Muscle of leg (tissue), 16 donors: ENCODE measurements at places on chromosomes 2 and 18. TPM values are rescaled to one million over a fixed set of nuclear protein-coding genes. Genes with fewer than 3 reads are reported as not detected.

Gene TRPM8
- not detected for polyA plus RNA-seq

Gene LRRTM1
- 0.64 TPM for polyA plus RNA-seq

Gene CABYR
- polyA plus RNA-seq = 4.0 TPM

Gene FSIP2
- 0.79 TPM for polyA plus RNA-seq

Gene PECR
- polyA plus RNA-seq = 7.3 TPM

DNA sequence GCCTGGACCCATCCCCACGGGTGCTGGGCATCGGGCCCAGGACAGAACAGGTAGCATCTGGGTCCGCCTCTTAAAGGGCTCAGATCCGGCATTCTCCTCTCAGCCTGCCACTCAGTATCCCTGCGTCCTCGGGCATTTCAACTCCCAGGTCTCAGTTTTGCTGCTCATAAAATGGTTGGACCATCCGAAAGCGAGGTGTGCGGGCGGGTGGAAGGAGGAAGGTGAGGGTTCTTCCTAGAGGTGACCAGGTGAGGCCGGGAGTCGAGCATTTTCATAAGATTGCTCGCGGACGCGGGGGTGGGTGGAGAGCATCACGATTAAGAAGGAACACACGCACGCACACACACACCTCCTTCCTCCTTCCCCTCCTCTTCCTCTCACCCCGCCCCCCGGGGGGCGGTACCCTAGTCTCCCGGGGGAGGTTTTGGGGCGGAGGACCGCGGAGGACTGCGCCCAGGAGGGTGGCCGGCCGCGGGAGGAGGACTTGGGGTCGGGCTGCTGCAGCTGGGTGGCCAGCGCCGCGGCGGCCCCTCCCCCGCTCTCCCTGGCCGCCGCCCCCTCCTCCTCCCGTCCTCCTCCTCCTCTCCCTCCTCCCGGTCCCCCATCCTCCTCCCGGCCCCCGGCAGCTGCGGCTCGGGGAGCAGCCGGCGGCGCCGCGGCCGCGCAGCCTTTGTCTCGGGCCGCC lies 97.9 kb upstream of the GPR45 start:
- DNase-seq = peak; percentile 40

DNA sequence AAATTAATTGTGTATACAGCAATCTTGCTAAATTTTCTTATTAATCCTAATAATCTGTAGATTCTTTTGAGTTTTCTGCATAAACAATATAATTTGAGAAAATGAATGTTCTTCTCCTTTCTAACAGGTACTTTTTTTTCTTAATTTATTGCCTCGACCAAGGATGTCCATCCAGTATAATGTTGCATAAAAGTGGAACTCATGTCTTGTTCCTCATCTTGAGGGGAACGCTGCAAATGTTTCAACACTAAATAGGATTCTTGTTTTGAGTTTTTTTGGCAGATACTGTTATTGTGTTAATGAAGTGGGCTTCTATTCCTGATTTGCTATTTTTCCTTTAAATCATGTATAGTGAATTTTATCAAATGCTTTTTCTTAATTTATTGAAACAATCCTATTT lies 244.4 kb upstream of the REV1 start:
- DNase-seq = no peak

GRCh38 chr2:43879261-43879660 lies 40.5 kb downstream of the ABCG8 start:
- no peak for DNase-seq

- peak; percentile 90 for DNase-seq
Observed at GRCh38 chr2:218908721-218909619, 28.3 kb downstream of the WNT10A start.

DNA sequence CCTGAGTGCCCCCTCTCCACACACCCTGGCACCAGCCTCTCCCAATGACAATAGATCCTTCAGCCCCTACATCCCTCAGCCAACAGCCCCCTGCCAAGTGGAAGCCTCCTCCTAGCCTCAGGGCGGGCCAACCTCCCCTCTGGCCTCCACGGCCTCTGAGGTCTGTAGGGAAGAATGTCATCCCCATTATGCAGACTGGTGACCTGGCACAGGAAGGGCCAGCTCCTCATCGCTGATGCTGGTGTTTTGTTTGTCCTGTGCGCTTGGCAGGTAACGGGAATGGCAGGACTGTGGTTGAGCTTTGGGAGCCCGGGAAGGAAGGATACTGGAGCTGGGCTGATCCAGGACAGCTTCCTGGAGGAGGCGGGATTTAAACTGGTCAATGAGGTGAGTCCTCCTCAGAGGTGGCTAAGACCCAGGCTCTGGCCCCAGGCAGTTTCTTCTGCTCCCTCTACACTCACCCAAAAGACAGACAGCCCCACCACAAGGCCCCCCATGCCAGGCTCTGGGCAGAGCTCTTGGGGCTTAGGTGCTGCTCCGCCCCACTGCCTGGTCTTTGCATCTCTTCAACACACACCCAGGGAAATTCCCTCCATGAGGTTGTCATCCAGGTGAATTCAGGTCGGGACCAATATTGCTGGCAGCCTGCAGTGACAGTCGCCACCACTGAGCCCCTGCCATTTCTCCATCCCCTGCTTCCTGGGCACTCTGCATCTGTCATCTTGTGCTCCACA lies 75.2 kb upstream of the SMAD7 start:
- DNase-seq = no peak

GRCh38 chr2:227510620-227510958 lies 38.6 kb downstream of the AGFG1 start:
- DNase-seq = no peak

- DNase-seq = no peak
Observed at GRCh38 chr2:153512331-153512730, 33.8 kb upstream of the RPRM start.

DNA sequence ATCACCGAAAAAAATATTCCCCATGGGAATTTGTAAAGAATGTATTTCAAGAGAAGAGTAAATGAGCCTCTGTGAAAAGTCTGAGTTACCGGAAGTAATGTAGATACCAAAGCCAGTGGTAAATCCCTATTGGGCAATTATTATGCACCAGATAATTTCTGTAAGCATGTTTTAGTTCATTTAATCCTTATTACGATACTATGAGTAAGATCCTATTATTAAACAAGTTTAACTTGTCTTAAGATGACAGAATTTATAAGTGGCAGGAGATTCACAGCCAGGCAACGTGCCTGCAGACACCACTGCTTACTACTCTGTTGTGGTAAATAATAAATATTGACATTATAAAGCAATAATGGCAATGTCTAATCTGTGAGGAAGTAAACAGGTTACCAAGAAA lies 280.8 kb upstream of the RGPD4 start:
- peak; percentile 15 for DNase-seq

DNA sequence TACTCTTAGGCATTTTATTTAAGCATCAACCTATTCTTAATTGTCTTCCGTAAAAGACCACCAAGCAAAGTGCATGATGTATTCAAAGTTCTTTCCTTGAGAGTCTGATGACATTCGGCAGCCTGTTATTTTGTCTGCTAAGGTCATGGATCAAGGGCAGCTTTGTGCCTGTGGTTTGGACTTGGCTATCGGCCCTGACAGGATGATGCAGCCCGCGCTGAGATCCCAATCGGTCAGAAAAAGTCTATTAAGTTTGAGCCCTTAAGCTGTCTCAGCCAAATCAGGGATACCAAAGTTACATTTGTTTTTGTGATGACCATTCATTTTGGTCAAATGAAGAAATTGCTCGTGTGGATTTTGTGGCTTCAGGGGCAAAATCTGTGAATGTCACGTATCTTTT lies 718.9 kb upstream of the FANCL start:
- no peak for DNase-seq

GRCh38 chr2:37676274-37676673 lies 4.8 kb upstream of the CDC42EP3 start:
- DNase-seq = no peak

DNA sequence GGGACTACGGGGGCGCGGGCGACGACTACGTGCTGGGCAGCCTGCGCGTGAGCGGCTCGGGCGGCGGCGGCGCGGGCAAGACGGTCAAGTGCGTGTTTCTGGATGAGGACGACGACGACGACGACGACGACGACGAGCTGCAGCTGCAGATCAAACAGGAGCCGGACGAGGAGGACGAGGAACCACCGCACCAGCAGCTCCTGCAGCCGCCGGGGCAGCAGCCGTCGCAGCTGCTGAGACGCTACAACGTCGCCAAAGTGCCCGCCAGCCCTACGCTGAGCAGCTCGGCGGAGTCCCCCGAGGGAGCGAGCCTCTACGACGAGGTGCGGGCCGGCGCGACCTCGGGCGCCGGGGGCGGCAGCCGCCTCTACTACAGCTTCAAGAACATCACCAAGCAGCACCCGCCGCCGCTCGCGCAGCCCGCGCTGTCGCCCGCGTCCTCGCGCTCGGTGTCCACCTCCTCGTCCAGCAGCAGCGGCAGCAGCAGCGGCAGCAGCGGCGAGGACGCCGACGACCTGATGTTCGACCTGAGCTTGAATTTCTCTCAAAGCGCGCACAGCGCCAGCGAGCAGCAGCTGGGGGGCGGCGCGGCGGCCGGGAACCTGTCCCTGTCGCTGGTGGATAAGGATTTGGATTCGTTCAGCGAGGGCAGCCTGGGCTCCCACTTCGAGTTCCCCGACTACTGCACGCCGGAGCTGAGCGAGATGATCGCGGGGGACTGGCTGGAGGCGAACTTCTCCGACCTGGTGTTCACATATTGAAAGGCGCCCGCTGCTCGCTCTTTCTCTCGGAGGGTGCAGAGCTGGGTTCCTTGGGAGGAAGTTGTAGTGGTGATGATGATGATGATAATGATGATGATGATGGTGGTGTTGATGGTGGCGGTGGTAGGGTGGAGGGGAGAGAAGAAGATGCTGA lies 1.4 kb downstream of the SOX11 start:
- DNase-seq = peak; percentile 65

- no peak for DNase-seq
Observed at GRCh38 chr2:49199266-49199665, 45.0 kb upstream of the FSHR start.

DNA sequence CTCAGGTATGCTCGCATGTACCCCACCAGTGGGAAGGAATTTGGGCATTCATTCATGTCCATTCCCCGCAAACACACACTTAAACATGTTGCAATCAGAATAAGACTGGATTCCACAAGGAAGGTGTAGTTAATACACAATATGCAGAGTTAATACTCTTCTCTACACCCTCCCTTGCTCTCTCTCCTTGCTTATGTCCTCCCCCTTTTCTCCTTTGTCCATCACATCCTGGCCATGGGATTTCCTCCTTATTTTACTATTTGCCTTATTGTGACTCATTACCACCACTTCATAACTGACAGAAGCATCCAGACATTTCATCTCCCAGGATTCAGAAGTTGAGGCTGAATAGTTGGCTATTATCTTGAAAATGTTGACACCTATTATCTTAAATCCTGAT lies 473.8 kb upstream of the SPHKAP start:
- DNase-seq = no peak

DNA sequence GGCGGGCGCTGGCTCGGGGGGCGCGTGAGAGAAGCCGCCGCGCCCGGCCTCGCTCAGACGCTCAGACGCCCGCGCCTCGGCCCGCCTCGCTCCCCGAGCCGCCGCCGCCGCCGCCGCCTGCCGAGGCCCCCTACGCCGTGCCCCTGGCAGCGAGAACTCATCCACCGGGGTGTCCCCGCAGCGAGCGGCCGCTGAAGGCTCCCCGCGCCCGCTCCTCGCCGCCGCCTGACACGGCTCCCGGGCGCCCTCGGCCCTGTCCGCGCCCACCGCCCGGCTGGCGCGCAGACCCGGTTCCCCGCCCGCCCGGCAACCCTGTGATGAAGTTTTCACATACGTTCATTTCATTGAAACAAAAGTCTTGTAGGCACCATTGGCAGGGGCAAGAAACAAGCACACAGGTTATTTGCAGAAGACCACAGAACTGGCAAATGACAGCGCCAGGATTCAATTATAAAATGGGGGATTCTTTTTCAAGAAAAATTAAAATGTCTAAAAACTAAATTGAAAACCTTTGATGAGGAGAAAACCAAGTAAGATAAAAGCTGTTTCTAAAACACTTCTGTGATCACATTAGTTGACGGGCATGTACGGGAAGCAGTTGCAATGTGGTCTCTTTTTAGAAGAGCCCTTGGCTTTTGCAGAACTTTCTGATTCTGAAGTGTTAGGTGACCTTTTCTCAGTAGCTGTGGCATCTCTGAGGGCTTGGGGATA lies 50.5 kb upstream of the TUBA3D start:
- DNase-seq = no peak

DNA sequence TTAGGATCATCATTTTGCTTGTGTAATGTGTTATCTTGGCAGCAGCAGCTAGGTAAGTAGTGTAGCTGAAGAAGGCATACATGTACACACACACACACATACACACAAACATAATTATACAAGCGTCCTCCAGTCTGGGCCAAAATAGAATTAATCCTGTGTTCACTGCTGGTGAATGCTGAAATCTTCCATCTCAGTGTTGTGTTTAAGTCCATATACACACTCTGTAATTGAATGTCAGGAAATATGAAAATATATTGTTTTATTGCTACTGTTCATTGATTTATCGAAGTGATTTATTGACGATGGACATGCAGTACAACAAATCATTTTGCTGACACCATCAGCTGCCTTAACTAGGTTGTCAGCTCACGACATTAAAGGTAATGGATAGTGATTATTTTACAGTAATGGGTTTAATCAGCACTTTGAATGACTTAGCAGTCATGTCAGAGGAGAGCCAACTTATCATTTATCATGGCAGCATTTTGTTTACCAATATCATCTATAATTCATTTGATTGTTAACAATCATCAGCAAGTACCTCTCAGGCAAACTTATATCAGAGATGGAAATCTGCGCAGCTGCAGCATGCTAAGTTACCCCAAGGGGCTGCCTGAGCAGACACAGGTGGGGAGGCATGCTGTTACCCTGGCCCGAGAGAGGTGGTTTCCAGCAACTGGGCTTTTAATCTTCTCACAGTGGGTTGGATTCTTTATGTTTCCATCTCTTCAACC lies 83.7 kb upstream of the FSHR start:
- DNase-seq = no peak

- no peak for DNase-seq
Observed at GRCh38 chr18:3648200-3648599, 198.2 kb downstream of the TGIF1 start.

DNA sequence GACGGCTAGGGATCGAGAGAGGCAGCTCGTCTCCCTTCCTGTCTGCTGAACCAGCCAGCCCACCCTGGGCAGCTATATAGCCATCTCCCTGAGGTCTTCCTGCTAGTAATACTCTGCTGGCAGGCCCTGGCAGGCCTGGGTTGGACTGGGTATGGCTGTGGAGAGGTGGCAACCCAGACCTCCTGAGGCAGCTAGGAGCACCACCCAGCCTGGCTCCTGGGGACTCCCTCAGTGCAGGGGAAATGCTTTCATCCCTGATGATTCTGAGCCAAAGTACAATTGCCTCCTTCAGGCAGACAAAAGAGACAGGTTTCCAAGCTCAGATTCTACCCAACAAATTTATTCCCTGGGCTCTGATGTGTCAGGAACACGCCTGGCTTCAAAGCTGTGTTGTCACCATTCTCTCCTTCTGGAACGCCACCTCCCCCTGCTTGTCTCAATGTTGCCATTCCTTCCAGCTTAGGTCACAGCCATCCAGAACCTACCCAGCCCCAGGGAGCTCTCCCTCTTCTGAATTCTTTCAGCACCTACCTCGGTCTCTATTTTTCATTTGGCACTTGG lies 4.7 kb upstream of the DNAJB2 start:
- DNase-seq = peak; percentile 53
